ENCODE measurements at places on chromosomes 13 and 19.

GRCh38 chr19:19540715-19541515 is 2.9 kb downstream of the CILP2 start:
- peak; percentile 79 for DNase-seq

DNA sequence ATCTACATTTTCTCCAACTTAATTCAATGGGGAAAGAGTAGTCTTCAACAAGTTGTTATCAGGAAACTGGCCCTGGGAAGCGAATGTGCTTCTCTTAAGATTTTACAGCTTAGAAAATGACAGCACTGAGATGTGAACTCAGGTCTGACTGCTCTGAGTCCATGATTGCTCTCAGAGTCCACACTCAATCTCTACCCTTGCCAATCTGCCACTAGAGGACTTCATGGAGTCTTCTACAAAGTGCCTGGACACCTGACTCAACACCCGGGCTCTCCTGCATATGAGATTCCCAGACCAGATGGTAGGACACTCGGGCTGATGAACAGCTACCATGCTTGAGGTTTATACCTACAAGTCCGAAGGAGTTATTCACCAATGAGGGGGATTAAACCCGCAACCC is 74.8 kb downstream of the ABCC4 start:
- no peak for DNase-seq

GRCh38 chr19:38707512-38708114 is 36.7 kb downstream of the CAPN12 start:
- DNase-seq, result no peak

DNA sequence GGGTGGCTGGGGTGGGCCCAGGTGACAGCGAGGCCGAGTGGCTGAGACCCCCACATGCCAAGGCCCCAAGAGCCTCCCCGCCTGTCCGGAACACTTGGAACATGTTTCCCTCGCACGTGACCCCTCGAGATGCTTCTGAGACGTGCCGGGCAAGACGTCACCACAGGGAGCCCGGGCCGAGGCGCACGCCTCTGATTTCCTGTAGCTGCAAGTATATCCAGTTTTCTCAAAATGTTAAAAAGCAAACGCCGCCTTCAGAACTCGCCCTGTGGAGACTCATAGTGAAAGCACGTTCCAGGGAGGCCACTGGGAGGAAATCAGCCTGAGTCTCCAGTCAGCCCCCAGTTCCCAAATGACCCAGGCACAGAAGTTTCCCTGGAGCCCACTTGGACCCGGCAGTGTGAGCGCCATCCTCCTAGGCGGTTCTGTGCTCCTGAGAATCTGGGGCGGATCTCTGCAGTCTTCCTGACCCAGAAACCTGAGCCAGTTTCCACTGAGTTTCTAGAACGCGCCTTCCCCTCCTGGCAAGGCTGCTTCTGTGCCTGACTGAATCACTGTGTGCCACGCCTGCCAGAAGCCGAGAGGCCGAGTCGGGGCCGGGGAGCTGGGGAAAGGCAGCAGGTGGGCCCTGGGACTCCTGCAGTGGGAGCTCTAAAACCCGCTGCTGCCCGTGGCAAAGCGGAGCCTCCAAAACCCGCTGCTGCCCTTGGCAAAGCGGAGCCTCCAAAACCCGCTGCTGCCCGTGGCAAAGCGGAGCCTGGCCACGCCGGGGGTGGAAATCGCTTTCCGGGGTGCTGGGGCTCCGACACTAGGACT is 179.3 kb downstream of the KDM4B start:
- no peak for DNase-seq

- DNase-seq, result peak; percentile 39
These were observed 5.8 kb downstream of the PCDH9 start for GRCh38 chr13:67224148-67224846.

- DNase-seq, result no peak
These were observed 126.6 kb downstream of the USP12 start for GRCh38 chr13:27044837-27045570.

DNA sequence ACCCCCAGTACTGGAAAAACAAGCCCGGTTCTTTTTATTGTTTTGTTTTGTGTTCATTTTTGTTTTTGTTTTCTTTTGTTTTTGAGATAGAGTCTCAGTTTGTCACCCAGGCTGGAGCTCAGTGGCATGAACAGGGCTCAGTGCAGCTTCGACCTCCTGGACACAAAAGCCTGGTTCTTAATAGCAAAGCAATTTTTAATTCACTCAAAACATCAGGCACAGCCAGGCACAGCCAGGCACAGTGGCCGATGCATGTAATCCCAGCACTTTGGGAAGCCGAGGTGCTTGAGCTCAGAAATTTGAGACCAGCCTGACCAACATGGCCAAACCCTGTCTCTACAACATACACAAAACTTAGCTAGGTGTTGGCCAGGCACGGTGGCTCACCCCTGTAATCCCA is 30.7 kb downstream of the INSR start:
- DNase-seq, result no peak

GRCh38 chr13:34107806-34108205 is 289.9 kb downstream of the RFC3 start:
- DNase-seq, result no peak

DNA sequence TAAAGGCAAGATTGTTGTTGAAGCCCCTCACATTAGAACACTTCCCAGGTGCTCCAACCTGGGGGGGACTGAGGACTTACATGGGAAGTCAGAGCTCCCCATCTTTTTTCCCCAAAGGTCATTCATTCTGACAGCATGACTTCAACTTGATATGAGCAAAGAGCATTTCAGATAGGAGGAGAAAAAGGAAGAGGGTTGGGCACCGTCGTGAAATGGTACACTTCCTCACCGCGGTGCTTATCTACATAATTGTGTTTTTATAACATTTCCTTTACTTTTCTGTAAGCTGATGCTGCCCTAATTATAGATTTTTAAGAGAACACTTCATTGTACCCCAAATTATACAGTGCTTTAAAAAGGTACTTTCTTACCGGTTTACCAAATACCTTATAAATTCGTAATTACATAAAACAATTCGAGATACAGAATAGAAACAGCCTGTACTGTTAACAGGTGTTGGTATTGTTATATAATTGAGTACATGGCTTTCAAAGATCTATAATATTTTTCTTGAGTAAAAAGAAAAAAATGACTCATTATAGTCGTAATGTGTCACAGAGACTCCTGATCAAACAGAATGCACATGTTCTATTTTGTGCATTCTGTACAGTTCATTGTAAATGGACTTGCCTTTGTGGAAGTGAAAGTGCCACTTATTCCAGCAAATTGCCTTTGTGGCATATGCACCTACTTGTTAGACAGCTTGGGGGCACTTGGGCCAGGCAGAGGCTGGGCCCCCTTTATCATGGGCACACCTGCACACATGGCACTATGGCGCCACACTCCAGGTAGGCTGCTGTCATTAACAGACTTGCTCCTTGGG is 81.8 kb downstream of the GGACT start:
- no peak for DNase-seq

DNA sequence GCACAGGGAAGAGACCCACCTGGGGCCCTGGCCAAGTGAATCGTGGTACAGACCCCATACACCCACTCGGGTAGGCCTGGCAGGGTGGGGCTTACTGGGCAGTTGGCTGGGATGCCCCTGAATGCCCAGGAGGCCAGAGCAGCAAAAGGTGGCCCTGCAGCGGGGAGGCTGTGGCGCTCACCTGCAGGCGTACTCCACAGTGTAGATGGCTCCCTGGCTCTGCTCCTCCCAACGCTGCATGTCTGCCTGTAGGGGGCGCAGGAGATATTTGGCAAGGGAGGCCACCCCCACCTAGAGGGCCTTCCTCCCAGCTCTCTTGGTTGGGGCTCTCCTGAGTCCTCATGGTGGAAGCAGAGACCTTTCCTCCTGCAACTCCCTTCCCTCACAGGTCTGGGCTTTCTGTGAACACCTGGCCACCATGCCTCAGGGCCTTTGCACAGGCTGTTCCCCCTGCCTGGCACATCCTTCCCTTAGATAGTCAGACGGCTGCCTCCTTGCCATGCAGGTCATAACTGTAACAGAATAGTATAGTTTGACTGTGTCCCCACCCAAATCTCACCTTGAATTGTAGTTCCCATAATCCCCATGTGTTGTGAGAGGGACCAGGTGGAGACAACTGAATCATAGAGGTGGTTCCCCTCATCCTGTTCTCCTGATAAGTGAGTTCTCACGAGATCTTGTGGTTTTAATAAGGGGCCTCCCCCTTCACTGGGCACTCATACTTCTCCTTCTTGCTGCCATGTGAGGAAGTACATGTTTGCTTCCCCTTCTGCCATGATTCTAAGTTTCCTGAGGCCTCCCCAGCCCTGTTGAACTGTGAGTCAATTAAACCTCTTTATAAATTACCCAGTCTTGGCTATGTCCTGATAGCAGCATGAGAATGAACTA is 5.9 kb downstream of the BORCS8 start:
- DNase-seq, result peak; percentile 68

Measured in stimulated activated CD4-positive, alpha-beta T cell treated with anti-CD3 and anti-CD28 coated beads, Interleukin-2, amount 100 ng/mL, for 48 hours (primary cell).